ENCODE measurements at places on chromosomes 12 and 14.
A peak's percentile ranks its signal among the peaks of the same experiment; 100 is the strongest.

GRCh38 chr14:91413547-91414474, 3.8 kb downstream of the CCDC88C start:
- peak; percentile 55 for DNase-seq

- DNase-seq: no peak
Observed at GRCh38 chr12:19886065-19886464, 446.8 kb downstream of the AEBP2 start.

- no peak for DNase-seq
Observed at GRCh38 chr12:99110868-99111267, 465.8 kb downstream of the APAF1 start.

GRCh38 chr12:121801595-121802484, 2.0 kb upstream of the SETD1B start:
- DNase-seq: peak; percentile 37

DNA sequence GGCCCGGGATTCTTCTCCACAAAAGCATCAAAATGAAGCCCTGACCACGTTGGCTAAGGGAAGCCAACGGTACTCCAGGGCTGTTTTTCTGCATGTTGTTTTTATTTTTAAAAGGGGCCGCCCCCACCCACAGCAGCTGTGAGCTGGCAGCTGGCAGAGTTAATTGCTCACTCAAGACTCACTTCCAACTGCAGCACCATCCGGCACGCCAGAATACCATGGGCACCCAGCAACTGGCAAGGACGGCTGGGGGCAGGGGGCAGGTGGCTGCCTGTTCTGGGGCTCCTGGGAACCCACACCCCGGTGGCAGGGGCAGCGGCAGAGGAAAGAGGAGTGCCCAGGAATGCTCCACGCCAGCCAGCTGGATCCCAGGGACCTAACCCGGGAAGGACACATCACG, 44.3 kb downstream of the NCOR2 start:
- no peak for DNase-seq

DNA sequence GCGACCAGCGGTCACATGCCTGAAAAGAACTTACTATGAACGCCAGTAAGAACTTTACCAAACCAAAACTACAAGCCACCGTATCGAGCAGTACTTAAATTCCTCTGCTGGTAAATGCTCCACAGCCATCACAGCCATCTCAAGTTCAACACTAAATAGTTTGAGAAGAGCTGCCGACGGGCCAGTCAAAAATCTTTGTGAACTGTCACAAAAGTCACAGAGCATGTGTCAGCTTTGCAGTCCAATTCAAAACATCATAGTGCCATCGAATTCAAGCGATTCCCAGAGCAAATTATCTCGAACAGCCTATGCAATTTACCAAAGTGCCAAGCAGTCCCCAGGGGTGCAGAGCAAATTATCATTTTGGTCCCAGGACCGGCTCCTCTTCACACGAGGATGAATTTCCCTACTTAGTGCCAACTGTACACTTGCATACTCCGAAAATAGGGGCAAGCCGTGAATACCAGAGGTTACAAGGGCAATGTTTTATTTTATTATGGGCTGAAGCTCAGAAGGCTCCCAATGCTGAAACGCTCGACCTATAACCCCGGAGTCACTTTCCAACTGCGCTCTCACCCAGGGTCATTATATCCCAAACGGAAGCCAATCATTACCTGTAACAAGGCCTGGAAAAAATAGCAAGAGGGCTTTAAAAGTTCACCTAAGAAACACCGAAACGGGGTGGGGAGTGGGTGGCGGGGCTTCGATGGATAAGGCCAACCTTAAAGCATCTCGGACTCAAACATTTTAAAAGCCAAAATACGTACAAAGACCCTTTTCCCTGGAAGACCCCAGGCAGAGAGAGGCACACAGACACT, 1.1 kb downstream of the LRP6 start:
- no peak for DNase-seq

- DNase-seq: no peak
Observed at GRCh38 chr14:72404998-72405397, 472.8 kb downstream of the RGS6 start.

- no peak for DNase-seq
Observed at GRCh38 chr12:104677441-104678089, 220.8 kb downstream of the CHST11 start.

DNA sequence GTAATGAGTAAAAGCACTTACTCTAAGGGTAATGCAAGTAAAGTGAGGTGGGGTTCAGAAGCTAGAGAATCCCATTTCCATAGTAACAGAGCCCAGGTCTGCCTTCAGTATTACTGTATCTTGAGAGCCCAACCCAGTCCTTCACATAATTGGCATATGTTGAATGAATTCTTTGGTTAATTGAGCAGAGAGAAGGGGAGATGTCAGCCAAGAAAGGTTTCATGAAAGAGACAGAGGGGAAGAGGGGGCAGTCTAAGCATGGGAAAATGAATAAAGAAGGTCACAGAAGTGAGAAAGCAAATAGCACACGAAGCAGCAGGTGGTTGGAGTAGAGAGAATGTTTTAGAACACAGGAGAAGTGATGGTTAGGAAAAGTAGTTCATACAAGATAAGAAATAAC, 371.1 kb downstream of the SEC23A start:
- DNase-seq: no peak

DNA sequence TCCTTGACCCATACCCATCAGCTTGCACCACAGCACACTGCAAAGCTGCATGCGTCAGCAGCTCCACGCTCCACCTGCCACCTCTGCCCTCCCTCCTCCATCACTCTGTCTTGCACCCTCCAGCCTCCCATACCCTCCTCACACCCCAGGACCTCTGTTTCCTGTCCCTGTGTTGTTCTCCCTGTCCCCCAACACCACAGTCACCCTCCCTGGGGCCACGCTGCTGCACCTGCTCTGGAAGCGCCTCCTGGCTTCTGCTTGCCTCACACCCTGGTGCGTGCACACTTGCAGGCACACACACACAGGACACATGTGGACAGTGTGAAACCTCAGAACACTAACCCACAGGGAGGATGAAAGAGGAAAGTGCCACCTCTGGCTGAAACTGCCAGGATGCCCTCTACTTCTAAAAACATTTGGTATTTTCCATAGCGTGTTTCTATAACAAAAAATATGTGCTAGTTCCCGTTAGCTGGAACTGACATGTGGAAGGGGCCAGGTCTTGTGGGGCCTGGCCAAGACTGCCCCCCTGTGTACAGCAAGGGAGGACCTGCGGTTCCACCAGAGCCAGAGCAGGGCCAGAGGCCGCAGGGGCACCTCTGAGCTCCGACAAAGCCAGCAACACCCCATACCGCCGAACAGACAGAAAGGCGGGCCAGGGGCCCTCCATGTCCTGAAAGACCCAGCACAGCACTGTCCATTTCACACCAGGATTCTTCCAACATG, 10.0 kb downstream of the BRF1 start:
- DNase-seq: no peak

DNA sequence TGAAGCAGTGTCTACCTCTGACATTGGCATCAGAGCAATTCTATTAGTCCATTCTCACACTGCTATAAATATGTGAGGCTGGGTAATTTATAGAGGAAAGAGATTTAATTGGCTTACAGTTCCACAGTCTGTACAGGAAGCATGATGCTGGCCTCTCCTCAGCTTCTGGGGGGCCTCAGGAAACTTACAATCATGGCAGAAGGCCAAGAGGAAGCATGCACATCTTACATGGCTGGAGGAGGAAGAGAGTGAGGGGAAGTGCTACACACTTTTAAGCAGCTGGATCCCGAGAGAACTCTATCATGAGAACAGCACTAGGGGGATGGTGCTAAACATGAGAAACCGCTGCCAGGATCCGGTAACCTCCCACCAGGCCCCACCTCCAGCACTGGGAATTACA, 25.7 kb upstream of the SEL1L start:
- no peak for DNase-seq

DNA sequence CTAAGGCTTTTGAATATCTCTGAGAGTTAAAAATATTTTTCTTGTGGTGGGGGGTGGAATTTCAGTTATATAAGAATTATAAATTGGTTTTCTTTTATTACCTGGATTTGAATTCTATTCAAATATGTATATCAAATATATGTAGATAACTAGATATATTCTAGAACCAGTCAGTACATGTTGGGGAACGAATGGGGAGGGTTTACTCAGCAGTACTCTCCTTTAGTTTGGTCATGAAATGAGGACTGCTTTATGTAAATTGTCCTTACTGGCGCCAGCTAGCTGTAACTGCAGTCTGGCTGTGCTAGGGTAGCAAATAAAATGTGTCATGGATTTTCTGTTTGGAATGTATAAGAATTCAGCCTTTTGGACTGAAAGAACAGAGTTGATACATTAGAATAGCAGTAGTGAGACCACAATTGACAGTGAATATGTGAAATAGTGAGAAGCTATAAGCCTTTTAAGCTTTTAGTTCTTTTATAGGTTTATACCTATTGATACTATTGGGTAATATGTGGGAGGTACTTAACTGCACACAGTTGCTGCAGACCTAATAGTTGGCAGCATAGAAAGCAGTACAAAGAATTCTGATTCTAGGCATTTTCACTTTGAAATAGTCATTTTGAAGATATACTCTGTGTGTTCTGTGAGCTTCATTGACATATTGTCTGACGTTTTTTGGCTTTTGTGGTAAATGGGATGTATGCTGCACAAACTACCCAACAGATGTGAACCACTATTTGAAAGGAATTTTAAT, 29.0 kb downstream of the ATF7IP start:
- peak; percentile 28 for DNase-seq

DNA sequence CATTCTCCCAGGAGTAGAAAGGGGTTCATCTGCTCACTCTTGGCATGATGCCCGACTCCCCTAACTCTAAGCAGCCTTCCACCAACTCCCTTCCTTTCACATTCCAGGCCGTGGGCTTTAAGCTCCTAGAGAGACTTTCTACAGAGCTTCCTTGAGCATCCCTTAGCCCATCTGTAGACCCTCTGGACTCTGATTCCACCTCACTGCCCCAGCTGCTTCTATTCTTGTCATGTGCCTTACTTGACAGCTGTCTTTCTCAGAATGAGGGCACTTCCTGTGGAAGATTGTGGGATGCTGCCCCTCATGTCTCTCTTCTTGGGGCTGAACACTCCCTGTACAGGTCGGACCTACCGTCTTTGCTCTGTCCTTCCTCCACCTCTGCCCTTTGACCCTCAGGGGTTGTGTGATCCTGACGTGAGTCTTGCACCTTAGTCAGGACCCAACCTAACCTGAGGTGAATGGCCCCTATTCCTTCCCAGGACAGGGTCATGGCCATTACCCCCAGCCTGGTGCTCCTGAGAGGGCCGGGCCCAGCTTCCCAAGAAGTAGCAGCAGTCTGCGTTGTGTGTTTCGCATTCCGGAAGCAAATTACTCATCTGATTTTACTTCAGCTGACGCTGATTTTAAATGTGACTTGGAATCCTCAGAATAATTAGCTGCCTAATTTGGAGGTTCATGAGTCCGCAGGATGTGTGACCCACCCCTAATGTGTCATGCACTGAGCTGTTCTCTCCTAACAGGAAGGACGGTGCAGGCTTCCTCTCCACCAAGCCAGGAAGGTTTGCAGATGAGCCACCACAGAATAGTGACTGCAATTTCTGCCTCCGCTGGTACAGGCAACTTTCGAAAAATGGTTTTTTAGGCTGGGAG, 2.7 kb upstream of the GALNT6 start:
- DNase-seq: peak; percentile 51

DNA sequence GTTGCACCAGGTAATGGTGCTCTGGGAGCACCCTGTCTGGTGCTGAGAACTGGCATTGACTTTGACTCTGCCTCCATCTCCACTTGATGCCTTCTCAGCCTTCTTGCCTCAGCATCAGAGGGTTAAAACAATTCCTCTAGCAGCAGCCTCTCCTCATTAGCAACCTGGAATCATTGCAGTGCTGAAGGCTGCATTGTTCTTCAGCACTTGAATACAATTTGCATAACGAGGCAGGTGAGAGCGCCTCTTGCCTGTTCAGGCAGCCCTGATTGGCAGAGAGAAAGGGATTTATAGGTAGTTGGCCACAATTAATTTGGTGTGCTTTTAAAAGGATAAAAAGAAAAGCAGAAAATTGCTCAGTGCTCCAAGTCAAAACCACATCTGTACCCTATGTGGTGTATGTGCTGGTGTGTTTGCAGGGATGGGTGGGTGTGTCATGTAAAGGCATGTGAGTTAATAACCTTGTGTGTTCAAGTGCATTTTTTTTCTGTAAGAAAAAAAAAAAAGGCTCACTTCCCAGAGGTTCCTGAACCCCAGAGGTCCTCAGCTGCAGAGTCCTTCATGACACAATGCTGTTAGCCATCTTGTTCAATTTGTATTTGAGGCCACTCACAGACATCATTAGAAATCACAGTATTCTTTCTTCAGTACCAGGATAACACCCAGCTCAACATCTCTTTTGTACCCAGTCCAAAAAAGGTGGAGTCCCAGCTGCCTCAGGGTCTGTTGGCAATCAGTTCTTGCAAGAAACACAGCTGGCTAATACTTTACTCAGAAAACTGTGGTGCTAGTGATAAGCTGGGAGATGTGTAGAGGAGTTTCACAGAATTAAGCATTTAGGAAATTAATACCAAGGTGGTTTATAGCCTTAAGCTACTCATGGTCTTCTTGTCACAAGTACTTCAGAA, 385.6 kb downstream of the GRIN2B start:
- DNase-seq: no peak

DNA sequence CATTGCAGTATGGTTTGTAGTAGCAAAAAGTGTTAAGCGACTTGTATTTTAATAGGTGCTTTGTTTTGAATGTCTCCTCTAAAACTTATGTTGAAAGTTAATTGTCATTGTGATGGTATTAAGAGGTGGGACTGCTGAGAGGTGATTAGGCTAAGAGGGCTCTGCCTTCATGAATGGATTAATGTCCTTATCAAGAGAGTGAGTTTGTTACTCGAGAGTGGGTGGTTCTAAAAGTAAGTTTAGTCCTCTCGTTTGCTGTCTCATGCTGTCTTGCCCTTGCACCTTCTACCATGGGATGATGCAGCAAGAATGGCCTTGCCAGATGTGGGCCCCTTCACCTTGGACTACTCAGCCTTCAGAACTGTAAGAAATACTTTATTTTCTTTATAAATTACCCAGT, 17.4 kb downstream of the ZDHHC17 start:
- no peak for DNase-seq

- no peak for DNase-seq
Observed at GRCh38 chr12:125533434-125534029, 468.3 kb downstream of the AACS start.

DNA sequence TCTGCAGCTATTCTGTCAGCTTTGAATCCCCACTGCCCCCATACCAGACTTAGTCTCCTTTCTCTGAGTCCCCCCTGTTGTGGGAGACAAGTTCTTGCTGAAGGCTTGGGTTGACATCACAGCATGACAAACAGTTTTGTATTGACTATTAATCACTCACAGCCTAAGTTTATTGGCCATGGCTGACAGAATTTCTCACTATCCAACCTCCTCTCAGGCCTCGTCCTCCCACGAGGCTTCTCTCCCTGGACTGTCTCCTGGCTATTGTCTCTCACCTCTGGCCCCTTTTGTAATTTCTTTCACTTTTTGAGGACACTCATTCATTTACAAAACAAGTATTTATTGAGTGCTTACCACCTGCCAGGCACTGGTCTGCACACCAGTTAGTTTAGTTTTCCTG, 35.2 kb upstream of the DCD start:
- DNase-seq: no peak

GRCh38 chr12:20492251-20492760, 124.0 kb downstream of the PDE3A start:
- DNase-seq: no peak

Measured in effector CD4-positive, alpha-beta T cell (primary cell).